Pancreas (tissue), 10 donors: ENCODE measurements at places on chromosomes 2 and 18. TPM values are rescaled to one million over a fixed set of nuclear protein-coding genes. Genes with fewer than 3 reads are reported as not detected.

DNA sequence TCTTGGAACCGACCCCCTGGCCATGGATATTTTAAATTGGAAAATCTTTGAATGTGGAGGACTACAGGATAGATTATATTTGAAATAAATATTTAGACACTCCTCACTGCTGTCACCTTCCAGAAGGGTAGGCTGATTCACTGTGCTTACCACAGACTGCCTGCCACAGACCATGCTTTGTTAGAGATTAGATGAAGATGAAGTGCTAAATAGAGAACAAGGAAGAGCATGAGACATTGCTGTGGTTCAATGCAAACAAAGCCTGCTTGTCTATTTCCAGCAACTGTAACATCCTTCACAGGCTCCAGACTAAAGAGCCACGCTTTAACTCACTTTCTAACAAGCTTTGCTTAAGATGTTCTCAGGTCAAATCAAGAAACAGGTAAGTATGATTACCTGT lies 81.0 kb upstream of the TMEM17 start:
- no peak for DNase-seq
- H3K27ac ChIP-seq: no peak overlapping the region
- H3K4me3 ChIP-seq: no peak overlapping the region
- H3K36me3 ChIP-seq: no peaks in the 10 kb centered on the region

DNA sequence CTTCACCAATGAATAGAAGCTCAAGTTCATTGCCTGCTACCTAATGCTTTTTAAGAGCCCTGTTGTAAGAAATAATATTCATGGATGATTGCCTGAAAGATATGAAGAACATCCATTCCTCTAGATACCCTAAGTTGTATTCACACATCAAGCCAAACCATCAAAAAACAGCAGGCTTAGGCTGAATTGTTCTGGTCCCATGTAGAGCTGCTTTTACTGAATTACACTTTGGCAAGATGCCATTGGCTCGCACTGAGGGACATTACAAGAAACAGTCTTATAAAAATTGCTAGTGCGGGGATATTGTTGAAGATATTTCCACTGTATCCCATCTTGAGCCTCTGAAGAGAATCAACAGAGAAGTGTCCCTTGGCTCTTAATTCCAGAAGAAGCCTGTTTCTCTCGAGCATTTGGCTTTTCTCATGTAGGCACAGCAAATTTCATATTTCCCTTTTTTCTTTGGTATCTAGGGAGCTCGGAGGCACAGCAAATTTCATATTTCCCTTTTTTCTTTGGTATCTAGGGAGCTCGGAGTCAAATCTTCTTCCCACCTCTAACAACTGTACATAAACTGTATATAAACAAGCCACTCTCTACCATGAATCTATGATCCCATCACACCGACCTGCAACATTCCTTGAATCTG lies 107.5 kb downstream of the COLEC12 start:
- no peaks in the 10 kb centered on the region for H3K36me3 ChIP-seq
- no peak for DNase-seq
- peaks cover 28% of the 10 kb centered on the region for H3K4me1 ChIP-seq

Gene CD8A
- total RNA-seq: 2.0 TPM

DNA sequence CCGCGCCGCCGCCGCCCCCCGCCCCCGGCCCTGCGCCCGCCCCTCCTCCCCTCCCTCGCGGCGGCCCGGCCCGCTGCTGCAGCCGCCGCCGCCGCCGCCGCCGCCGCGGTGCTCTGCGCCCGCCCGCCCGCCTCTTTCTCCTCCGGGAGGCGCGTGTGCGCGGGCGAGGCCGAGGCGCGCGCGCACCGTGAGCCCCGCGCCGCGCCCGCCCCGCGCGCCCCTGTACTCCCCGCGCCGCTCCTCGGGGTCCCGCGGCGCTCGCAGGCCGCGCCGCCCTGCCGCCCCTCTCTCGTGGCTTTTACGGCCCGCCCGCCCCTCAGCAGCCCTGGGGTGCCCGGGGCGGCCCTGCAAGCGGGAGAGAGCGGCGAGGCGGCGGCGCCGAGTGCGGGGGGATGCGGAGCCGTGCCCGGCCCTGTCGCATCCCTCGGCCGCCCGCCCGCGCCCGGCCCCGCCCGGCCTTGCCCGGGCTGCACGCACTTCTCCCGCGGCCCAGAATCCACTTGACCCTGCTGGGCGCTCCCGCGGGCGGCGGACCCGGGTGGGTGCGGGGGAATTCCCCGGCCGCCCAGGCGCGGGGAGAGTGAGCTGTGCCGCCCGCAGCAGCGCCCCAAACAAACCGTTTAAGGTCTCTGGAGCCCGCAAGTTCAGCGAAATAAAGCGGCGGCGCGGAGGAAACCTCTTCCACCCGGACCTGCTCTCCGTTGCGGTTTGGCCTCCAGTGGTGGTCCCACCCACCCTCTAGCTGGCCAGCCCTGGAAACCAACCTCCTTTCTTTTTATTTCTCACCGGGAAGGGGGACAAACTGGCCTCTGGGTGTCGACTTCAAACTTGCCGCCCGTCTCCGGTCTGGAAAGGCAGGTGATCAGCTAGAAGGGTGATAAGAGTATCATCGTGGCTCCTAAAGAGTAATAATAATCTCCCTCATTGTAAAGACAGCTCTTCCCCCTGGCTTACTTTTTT lies 37.4 kb downstream of the AFF3 start:
- H3K27ac ChIP-seq: no peak overlapping the region
- no peaks in the 10 kb centered on the region for H3K4me1 ChIP-seq
- no peaks in the 10 kb centered on the region for H3K36me3 ChIP-seq
- H3K4me3 ChIP-seq: peak overlapping the region; percentile 52
- no peaks in the 10 kb centered on the region for H3K27me3 ChIP-seq

Gene C2orf66
- not detected for total RNA-seq

DNA sequence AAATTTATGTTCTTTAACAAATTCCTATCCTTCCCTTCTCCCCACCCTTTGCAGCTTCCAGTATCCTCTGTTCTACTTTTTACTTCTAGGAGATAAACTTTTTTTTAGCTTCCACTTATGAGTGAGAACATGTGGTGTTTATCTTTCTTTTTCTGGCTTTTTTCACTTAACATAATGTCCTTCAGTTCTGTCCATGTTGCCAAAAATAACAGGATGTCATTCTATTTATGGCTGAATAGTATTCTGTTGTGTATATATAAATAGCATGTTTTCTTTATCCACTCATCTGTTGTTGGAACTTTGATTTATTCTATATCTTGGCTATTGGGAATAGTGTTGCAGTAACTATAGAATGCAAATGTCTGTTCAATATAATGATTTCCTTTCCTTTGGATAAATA lies 1191.2 kb downstream of the CNTNAP5 start:
- no peak overlapping the region for H3K27ac ChIP-seq
- H3K36me3 ChIP-seq: no peaks in the 10 kb centered on the region
- H3K4me1 ChIP-seq: no peaks in the 10 kb centered on the region
- H3K4me3 ChIP-seq: no peak overlapping the region
- no peaks in the 10 kb centered on the region for H3K27me3 ChIP-seq
- DNase-seq: no peak

GRCh38 chr2:127153691-127154158 lies 46.8 kb upstream of the BIN1 start:
- no peaks in the 10 kb centered on the region for H3K36me3 ChIP-seq
- DNase-seq: no peak
- no peaks in the 10 kb centered on the region for H3K27me3 ChIP-seq
- H3K4me1 ChIP-seq: no peaks in the 10 kb centered on the region
- H3K4me3 ChIP-seq: no peak overlapping the region

- H3K27ac ChIP-seq: no peak overlapping the region
- H3K27me3 ChIP-seq: no peaks in the 10 kb centered on the region
- H3K4me3 ChIP-seq: no peak overlapping the region
- no peaks in the 10 kb centered on the region for H3K36me3 ChIP-seq
- no peaks in the 10 kb centered on the region for H3K4me1 ChIP-seq
- DNase-seq: no peak
Observed at GRCh38 chr2:16774980-16775898, 109.6 kb upstream of the CYRIA start.

DNA sequence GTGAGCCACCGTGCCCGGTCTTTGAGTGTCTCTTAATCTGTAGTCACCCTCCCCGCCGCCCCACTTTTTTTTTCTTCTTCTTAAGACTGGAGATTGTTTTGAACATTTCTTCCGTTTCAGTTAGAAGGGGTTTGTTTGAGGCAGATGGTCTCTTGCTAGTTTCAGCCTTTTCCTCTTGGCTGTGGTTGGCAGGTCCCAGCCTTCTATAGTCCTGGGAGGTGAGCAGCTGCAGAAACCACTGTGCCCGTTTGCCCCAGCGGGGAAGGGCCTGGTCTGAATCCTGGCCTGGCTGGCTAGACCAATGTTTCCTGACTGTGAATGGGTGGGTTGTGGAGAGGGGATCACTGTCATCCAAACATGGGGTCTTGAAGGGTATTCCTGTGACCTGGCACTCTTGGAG lies 30.1 kb upstream of the MCFD2 start:
- no peaks in the 10 kb centered on the region for H3K4me1 ChIP-seq
- H3K36me3 ChIP-seq: no peaks in the 10 kb centered on the region
- no peaks in the 10 kb centered on the region for H3K27me3 ChIP-seq
- no peak for DNase-seq
- no peak overlapping the region for H3K27ac ChIP-seq

GRCh38 chr2:171266102-171266501 lies 105.4 kb upstream of the TLK1 start:
- H3K27me3 ChIP-seq: no peaks in the 10 kb centered on the region
- no peak overlapping the region for H3K27ac ChIP-seq
- H3K4me1 ChIP-seq: no peaks in the 10 kb centered on the region
- no peak overlapping the region for H3K4me3 ChIP-seq

GRCh38 chr2:43559391-43560230 lies 36.2 kb downstream of the THADA start:
- no peaks in the 10 kb centered on the region for H3K27me3 ChIP-seq
- DNase-seq: no peak
- peaks cover 14% of the 10 kb centered on the region for H3K36me3 ChIP-seq
- no peaks in the 10 kb centered on the region for H3K4me1 ChIP-seq
- H3K27ac ChIP-seq: no peak overlapping the region

DNA sequence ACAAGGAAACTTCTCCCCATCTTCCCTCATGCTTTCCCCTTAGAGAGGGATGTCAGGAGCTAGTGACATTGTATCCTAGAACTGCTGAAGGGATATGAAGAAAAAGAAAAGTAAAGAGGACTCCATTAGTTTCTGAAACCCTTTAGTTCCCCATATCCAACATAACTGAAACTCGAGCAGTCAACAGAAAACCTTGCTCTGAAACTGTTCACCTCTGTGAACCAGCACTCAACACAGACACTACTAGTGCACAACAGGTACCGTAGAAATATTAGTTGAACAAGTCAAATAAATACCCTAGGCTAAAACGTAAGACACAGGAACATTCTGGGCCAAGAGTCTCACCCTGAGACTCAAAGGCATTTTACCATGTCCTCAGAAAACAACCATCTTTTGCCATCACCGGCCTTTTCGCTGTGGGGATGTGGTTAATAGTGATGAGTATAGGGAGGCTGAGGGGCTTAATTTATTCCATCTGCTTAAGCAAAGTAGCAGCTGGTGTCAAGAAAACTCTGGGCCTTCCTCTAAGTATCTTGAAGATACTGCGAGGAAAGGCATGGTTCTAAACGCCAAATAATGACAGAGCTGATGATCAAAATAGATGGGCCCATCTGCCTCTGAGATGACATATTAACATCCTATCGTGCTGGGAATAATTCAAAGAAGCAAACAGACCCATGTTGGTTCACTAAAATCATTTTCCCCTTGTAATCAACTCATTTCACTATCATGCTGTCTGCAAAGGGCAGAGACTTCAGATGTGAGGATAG lies 156.8 kb downstream of the STK39 start:
- H3K4me3 ChIP-seq: no peak overlapping the region
- no peaks in the 10 kb centered on the region for H3K27me3 ChIP-seq
- H3K27ac ChIP-seq: no peak overlapping the region
- DNase-seq: no peak
- no peaks in the 10 kb centered on the region for H3K4me1 ChIP-seq
